Stimulated activated CD8-positive, alpha-beta memory T cell treated with anti-CD3 and anti-CD28 coated beads, Interleukin-15, amount 100 ng/mL, for 1 hour (primary cell): ENCODE measurements at places on chromosomes 1 and 21.
A peak's percentile ranks its signal among the peaks of the same experiment; 100 is the strongest.

DNA sequence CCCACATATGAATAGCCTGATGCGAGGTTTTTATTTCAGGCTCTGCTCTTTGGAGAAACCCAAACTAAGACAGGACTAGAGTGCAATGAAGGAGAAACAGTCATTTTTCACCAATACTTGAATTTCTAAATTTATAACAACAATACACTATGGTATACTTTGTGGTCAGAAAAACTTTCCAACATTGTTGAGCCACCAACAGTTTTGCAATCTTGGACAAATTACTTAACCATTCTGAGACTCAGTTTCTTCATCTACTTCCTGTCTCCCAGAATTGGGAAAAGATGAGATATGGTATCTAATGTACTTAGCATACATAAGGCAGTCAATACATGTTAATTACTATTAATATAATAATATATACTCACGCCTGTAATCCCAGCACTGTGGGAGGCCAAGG, 519.8 kb upstream of the PLXNA2 start:
- no peak for DNase-seq

GRCh38 chr21:39348040-39348354, 891 bp downstream of the HMGN1 start:
- DNase-seq, result no peak

- no peak for DNase-seq
These were observed 67.0 kb upstream of the LYST start for GRCh38 chr1:235933766-235934116.

- DNase-seq, result no peak
These were observed 3.4 kb downstream of the RUNX1 start for GRCh38 chr21:35045542-35046262.

DNA sequence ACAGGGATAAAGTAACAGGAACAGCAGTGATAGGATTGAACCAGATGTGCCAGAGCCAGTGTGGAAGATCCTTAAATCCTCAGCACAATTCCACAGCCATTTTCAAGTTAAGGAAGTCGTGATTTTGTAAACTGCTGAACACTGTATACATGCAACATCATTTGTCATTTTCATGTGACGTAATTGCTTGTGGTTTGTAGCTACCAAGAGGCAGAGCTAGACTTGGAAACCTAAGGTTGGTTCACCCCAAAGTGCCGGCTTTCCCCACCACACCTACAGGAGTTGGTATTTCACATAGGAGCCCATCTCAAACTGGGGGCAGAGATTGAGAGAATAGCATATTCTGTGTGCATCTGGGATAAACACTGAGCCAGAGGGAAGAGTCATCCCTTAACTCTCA, 113.9 kb downstream of the CAPN8 start:
- DNase-seq, result no peak

GRCh38 chr21:26851109-26851944, 6.1 kb upstream of the ADAMTS1 start:
- no peak for DNase-seq

GRCh38 chr1:209855623-209856022, 27.9 kb downstream of the UTP25 start:
- no peak for DNase-seq

DNA sequence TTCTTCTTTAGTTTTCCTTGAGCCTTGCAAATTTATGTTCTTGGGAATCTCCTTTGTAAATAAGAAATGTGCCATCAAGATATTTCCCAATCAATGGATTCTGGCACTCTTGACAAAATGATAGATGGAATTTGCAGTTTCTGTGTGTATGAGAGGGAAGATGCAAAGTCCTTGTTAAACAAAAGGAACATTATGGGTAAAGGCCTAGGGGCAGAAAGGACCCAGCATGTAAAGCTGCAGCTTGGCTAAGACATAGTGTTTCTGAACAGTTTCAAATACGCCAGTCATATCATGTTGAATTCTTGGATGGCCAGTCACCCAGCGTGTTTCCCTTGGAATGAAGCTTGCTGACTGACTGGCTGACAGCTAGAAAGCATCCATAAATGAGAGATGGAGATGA, 210.8 kb downstream of the NFIA start:
- DNase-seq, result no peak

GRCh38 chr1:66628926-66629325, 95.0 kb downstream of the SGIP1 start:
- DNase-seq, result no peak

DNA sequence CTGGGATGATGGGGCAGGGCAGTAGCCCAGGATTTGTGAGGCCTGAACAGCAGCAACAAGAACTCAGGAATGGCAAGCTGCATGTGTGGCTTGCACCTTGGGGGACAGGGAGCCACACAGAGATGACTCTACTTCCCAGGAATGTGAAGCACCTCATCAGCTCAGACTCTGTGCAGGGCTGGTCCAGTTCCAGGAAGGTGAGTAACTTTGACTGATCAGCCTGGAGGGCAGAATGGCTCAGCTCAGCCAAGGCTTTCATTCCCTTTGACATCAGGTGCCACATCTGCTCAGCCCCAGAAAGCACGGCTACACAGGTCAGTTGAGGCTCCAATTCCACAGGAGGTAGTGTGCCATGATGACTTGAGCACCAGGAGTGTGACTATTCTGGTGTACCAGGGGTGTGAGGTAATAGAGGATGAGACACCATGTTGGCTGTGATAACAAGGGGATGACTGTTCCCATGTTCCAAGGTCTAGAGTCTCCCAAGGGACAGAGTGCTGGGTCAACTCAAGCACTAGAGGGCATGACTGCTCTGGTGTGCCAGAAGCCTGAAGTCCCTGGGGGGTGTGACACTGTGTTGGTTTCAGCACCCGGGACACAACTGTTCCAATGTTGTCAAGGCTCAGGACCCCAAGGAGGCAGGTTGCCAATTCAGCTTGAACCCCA, 625.8 kb upstream of the ADGRL2 start:
- no peak for DNase-seq

GRCh38 chr1:3690282-3691065, 38.2 kb downstream of the TP73 start:
- no peak for DNase-seq

GRCh38 chr1:206075786-206076755, 23.1 kb downstream of the RHEX start:
- DNase-seq, result no peak

- DNase-seq, result no peak
These were observed 126.0 kb upstream of the KCNJ6 start for GRCh38 chr21:38042246-38042645.

- DNase-seq, result no peak
These were observed 11.2 kb upstream of the RNF223 start for GRCh38 chr1:1085171-1085841.

DNA sequence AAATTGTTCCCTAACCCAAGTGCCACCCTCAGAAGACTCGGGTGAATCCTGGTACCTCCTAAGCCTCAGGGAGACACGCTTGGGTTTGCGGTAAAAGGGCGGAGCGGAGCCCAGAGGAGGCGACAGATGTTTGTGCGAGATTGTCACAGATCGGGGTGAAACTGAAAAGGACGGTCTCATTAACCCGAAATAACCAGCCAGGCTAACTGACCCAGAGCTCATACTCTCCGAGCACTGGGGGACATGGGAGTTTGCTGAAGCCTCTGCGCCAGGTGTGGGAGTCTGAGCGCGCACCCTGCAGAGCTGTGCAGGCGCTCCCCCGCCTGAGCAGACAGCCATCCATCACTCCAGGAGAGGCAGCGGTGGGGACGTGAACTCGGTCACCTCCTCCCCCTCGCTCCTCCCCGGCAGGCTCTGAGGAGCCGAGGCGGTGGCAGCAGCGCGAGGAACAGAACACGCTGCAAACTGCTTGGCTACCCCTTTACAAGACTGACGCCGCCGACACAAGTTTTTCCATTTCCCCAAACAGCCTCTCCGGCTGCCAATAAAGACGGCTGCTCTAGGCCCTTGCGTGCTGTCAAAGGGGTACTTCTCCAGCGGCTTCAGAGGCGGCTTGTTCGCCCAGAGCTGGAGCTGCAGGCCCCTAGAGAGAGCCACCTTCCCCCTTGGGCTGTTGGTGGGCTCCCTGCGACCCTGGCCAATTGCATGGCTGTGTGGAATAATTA, 43.5 kb downstream of the RRAGC start:
- no peak for DNase-seq

- DNase-seq, result no peak
These were observed 17.9 kb downstream of the TENT5C start for GRCh38 chr1:117623698-117624097.

- no peak for DNase-seq
These were observed 38.3 kb downstream of the TCP10L start for GRCh38 chr21:32547018-32547417.

DNA sequence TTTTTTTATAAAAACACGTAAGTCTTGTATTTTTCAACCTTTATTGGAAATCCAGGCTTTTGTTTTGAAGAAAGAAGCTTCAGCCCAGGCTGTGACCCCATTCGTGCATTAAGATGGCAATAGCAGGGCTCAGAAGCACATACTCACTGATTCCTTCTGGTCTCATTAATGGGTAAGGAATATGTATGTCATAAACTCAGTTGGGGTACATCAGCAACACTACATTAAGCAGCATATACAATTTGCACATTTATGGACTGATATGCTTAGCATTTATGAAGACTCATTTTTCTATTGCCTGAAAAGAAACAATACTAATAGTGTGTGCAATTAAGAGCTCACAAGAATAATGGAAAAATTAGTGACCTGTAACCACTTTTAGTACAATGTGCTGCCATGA, 945.4 kb upstream of the PRMT6 start:
- no peak for DNase-seq

DNA sequence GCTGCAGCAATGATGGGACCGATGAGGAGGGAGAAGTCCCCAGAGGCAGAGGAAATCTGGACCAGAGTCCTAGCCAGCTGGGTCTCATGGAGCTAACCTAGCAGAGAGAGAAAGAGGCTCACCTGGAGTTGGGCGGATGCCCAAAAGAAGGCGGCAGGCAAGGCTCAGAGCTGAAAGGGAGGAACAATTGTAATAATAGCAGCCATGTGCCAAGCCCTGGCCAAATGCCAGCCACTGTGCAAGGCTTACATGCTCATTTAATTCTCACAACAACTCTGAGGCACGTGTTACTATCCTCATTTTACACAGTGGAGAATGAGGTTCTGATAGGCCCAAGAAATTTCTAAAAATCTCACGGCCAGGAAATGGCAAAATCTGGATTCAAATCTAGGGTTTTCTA, 50.0 kb upstream of the ZNF648 start:
- DNase-seq, result no peak

- DNase-seq, result no peak
These were observed 100.0 kb upstream of the TARDBP start for GRCh38 chr1:10912441-10912840.

GRCh38 chr1:33610391-33610790, 137.9 kb downstream of the ZSCAN20 start:
- no peak for DNase-seq

- DNase-seq, result no peak
These were observed 9.0 kb downstream of the RPF1 start for GRCh38 chr1:84488107-84488506.

- DNase-seq, result no peak
These were observed 7.0 kb downstream of the GPR3 start for GRCh38 chr1:27399251-27400025.

GRCh38 chr1:222989443-222989842, 153.6 kb downstream of the TLR5 start:
- DNase-seq, result no peak

GRCh38 chr1:19800076-19800804, 524 bp upstream of the TMCO4 start:
- DNase-seq, result peak; percentile 15

DNA sequence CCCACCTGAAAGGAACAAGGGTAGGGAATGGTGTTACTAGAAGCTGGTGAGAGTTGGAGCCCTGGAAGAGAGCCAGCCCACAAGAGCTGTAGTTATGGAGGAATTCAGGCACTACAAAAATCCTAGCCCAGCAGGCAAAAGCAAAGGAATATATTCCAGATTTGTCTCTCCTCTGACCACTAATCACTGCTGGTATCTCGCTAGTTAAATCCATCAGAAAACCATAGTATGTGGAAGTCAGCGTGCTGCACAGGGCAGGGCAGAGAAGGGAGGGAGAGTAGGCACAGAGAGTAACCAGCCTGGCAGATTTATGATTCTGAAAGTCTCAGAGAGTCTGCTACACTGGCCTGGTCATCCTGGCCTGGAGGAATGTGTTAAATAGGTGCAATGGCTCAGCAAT, 88.6 kb downstream of the SELENOF start:
- DNase-seq, result no peak

DNA sequence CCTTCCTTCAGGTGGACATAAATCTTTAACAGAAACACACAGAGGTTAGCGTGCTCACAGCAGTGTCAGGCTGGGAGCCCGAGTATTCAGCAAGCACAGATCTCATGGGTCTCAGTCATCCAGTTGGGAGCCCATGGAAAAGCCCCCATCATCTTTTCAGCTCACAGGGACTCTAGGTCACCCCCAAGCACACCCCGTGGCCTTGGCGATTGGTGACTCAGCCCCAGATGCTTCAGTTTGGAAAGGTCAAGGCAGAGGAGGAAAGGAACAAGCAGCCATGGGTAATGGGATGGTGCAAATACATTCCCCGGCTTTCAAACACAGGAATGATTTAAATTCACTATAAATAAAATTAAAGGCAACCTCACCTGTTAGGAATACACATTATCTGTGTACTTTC, 88.9 kb downstream of the PGBD5 start:
- DNase-seq, result no peak

DNA sequence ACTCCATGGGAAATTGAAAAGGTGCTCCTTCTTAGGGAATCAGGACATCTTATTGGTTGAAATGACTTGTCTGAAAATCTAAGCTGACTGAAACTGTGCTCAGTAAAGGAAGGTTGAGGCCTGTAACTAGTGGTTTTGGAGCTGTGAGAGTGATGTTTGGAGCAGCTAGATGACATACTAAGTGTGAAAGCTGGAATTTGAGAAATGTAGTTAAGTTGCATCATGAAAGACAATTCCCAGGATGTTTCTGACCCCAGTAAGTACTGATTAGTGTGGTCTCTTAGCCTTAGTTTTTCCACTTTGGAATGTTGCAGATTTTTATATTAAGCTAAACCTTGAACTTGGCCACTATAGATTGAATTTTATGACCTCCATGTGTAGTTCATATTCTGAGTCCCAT, 154.9 kb downstream of the PAPPA2 start:
- no peak for DNase-seq

DNA sequence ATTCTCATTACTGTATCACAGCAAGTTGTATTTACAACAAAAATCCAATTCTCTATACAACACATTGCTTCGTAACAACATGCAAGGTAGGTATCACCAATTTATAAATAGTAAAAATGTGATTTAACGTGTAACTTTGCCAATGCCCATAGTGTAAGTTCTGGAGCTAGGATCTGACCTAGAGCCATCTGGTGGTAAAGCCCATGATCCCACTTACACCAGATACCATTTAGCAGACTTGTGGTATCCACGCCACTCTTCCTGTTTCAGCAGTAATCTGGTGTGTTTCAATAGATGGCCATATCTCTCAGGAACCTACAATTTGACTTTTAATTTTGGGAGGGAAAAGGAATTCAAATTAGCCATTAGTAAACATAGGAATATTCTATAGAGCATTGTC, 10.2 kb downstream of the SETSIP start:
- DNase-seq, result no peak

DNA sequence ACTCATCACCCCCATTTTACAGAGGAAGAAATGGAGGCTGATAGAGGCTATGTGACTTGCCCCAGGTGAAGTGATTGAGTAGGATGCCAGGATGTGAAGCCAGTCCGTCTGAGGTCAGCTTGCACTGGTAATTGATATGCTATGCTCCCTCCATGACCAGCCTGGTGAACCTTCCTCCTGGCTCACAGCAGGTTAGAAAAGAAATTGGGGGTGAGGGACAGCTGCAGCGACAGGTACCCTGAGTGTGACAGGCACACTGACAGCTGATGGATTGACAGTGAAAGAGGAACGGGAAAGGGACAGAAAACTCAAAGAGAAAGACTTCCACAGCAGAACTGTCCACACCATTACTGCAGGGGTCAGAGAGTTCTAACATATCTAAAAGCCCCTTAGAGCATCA, 102.1 kb downstream of the SUSD4 start:
- DNase-seq, result no peak
